Activated CD4-positive, alpha-beta T cell treated with anti-CD3 and anti-CD28 coated beads, Interleukin-2, amount 50 U/mL, for 16 hours (primary cell): ENCODE measurements at places on chromosomes 4 and X.
A peak's percentile ranks its signal among the peaks of the same experiment; 100 is the strongest.

DNA sequence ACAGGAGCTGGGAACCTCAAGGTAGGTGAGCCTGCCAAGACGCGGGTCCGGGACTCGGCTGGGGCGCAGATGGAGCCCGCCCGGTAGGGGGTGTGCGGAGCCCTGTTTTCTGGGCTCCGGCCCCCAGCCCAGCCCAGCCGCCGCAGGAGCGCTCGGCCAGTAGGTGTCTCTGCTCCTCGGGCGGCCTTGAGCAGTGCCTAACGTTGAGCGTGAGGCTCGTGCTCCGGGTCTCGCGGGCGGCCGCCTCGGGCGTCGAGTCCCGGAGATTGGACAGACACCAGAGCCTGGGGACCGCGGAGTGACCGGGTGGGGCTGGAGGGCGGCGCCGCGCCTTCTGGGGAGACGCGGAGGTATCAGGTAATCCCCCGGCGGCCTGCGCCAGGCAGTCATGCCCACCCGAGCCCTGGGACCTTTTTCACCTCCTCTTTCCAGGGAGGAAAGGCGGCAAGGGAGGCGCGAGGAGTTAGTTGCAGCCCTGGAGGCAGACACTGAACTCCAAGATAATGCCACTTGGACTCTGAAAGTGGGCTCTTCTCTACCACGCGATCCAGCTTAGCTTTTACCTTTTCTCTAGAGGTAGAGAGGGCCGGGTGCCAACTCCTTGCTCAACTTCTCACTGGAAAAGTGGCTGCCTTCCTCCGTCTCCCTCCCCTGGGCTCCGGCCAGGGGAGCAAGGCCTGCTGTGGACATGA, 14.5 kb upstream of the FGG start:
- DNase-seq: peak; percentile 64

GRCh38 chr4:40788331-40788730, 38.6 kb downstream of the NSUN7 start:
- DNase-seq: no peak

- DNase-seq: no peak
These were observed 6.1 kb downstream of the PNMA5 start for GRCh38 chrX:152987801-152988200.

GRCh38 chrX:134969726-134970125, 21.1 kb upstream of the SMIM10 start:
- DNase-seq: no peak

DNA sequence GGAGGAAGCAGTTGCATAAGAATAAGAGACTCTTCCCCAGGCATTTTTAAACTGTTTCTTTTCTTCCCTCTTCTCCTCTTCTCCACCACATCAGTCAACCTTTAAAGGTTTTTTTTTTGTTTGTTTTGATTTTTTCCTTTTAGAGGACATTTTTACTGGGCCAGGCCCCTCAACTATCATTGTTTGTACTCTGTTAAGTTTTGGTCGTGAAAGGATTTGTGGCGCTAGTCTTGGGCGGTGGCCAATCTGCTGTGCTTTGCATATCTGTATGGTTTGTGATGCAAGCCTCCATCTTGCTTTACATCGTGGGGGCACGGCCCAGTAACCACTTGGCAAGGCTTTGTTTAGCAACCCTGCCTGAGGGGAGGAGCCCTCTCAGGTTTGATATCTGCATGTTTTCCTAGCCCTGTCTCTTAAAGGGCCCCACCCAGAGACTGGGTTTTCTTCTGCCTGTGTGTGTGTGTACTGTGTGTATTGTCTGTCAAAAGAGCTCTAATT, 101.9 kb upstream of the SLITRK2 start:
- DNase-seq: no peak

DNA sequence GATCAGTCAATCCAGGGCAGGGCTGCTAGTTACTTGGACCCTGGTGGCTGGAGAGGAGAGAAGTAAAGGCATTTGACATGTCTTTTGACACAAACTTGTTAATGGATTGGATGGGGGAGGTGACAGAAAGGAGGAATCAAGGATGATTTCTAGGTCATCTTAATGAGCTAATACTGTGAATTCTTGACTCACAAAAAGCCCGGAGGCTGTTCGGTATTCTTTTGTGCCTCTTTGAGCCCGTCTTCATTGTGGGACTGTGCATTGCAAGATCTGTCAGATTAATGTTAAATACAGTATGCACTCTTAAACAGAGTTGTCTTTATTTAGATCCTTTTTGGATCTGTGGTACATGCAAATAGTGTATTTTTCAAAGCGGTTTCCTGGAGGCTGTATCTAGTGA, 25.1 kb downstream of the POLA1 start:
- DNase-seq: no peak

DNA sequence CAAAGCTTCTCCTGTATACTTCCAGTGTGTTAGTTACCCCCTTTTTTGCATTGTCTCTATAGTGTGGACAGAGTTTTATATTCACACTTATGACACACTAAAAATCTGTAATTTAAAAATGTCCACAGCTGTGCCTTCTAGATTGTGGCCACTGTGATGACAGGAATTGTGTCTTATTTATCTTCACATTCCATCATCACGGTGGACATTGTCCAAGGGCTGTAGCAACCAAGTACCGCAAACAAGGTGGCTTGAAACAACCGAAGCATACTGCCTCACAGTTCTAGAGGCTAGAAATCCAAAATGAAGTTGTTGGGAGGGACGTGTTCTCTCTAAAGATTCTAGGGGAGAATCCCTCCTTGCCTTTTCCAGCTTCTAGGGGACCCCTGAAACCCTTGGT, 32.3 kb downstream of the CHRNA9 start:
- no peak for DNase-seq

GRCh38 chrX:108270739-108271396, 167.4 kb downstream of the COL4A6 start:
- no peak for DNase-seq

GRCh38 chr4:5795580-5795979, 84.6 kb downstream of the EVC start:
- no peak for DNase-seq

GRCh38 chr4:176549161-176549865, 229.5 kb downstream of the SPCS3 start:
- no peak for DNase-seq

- DNase-seq: no peak
These were observed 27.9 kb upstream of the FUNDC1 start for GRCh38 chrX:44570522-44570921.

- DNase-seq: no peak
These were observed 162.0 kb downstream of the PDGFRA start for GRCh38 chr4:54391104-54391503.

DNA sequence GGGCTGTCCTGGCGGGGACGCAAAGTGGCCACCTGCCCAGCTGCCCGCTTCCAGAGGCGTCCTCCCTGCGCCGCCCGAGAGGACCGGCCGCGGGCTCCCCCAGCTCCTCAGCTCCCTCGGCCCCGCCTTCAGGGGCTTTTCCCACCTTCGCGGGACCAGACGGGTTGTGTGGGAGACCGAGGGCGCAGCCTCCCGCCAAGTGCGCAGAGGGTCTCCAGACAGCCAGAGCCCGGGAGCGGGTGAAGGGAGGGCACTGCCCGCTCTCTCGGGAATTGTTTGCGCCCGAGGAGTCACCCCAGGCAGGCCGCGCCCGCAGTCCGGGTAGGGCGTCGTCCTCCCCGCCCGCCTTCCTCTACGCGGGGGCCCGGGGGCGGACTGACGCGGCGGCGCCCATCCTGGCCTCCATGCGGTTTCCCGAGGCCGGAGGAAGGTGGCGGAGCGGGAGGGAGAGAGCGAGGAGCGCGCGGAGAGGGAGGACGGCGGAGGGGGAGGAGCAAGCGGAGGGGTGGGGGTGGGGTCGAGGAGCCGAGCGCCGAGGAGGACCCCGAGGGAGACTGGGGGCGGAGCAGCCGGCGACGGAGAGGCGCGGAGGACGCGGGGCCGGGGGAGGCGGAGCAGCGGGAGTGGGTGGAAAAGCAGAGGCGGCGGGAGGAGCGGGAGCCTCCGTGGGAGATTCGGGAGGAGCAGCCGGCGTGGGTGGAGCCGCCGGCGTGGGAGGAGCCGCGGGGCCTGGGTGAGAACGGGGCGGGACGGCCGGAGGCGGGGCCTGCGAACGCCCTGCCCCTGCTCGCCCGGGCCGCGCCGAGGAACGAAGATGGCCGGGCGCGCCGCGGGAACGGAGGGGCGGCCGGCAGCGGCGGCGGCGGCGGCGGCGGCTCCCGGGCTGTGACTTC, 47.5 kb downstream of the CLDN34 start:
- DNase-seq: peak; percentile 76

GRCh38 chrX:109843963-109844751, 111.1 kb upstream of the ACSL4 start:
- DNase-seq: no peak

DNA sequence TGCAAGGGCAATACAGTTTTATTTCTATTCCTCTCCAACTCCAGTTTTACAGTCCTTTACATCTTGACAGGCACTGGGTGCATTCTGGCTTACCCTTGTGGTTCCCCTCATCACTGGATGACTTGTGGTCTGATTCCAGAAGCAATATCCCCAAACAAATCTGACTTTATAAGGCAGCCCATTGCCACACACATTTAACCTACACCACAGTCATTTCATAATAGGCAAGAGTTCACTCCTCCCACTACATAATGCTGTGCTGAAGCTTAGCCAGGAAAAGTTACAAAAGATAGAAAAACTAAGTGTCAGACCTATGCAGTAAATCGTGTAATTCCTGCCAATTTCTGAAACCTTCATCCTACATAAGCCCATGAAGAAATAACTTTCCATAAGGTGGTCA, 82.9 kb upstream of the MID1IP1 start:
- DNase-seq: no peak

DNA sequence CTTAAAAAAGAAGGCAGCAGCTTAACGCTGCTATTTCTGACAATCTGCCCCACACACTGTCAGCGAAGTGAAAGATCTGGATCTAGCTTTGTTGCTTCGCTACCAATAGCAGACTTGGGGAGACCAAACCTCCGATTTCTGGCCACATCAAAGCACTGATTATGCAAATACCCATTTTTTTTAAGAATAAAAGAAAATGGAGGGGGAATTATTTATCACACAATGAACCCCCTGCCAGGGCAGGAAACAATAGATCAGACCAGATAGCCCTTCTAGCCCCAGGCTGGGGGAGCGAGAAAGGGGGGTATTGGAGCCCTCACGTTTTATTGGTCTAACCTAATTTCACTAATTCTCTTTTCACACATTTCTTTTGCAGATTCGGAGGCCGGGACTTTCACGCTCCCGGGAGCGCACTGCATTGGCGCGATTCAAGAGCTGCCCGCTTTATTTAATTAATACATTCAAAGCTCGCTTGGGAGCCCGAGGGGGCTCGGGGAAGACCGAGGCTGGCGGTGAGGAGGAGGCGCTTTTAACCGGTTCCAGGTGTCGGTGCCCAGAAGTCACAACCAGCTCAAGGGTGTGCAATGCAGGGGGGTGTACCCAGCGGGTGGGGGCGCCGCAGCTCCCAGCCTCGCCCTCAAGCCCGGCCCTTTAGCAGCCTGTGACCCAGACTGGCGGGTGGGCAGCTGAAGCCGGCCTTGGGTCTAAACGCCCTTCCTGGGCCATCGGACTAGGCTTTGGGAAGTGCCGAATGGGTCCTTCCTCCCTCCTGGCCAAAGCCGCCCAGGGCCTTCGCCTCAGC, 5.5 kb downstream of the NEUROG2 start:
- no peak for DNase-seq

GRCh38 chr4:121277194-121278105, 103.4 kb downstream of the QRFPR start:
- DNase-seq: peak; percentile 35

DNA sequence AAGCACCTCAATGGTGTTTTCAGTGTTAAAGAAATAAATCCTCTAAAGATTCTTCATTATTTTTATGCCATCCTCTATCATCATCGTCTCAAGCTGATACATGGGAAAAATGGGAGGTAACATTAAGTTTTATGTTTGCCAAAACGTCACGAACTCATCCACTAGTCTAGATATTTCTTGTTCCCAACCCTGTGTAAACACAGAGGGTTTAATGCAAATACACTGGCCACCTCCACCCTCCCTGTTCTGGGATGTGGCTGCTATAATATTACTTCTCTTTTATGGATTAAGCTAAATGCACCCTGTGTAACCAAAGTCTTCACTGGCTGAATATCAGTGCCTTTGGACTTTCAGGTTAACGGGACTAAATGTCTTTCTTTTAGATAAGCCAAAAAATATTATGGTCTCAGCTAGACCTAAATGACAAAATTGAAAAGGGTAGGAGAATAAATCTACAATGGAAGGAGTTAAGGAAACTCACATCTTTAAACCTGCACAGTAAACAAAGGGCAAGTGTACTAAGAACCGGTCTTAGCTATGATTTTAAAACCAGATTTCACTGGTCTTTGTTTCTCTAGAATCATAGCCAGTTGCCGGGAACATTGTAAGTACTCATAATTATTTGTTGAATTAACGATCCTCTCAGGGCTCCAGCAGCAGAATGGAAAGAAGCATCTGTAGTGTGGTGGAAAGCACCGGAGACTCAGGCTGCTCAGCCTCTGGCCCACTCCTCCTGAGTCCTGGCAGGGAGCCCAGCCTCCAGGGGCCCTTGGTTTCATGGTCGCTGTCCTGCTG, 103.5 kb upstream of the NOCT start:
- no peak for DNase-seq

DNA sequence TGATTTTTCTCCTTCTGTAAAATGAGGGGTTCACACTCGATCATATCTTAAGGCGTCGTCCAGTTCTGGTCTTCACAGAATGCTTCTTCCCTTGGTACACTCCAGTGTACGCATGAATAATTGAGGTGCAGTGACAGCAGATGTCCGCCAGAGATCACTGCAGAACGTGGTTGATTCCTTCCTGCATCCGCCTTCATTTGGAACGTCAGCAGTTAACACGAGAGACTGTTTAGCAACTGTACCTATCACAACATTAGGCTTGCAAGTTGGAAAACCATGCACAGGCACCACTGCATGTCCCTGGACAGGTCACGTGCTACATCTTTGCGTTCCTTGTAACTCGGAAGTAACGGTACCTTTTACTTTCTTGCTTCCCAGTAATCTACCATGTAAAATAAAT, 66.0 kb upstream of the GEMIN8 start:
- peak; percentile 59 for DNase-seq

- DNase-seq: no peak
These were observed 732.6 kb upstream of the PABPC4L start for GRCh38 chr4:134934036-134934808.

DNA sequence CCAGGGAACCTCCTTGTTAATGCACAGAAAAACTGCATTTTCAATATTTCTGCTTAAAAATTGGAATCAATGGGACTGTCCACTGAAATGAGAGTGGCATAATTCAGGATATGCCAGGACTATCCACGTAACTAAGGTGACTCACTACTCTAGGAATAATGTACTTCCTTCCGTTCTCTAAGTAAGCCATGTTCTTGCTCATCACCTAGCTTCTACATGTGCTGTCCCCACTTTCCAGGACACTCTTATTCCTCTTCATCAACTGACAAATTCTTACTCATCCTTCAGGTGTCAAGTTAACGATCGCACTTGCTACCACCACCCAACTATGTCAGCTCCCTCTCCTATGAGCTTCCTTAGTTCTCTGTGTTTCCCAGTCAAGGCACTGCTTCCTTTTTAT, 342.8 kb upstream of the F9 start:
- no peak for DNase-seq

- no peak for DNase-seq
These were observed 16.8 kb upstream of the TBC1D14 start for GRCh38 chr4:6892909-6893202.

GRCh38 chrX:137695417-137695816, 129.5 kb downstream of the ZIC3 start:
- no peak for DNase-seq

- DNase-seq: no peak
These were observed 20.3 kb upstream of the DHX15 start for GRCh38 chr4:24604558-24605214.

- no peak for DNase-seq
These were observed 465 bp downstream of the HNRNPH2 start for GRCh38 chrX:101408532-101408841.

GRCh38 chr4:153120235-153120634, 84.0 kb upstream of the TRIM2 start:
- DNase-seq: no peak

- no peak for DNase-seq
These were observed 21.5 kb upstream of the GRPEL1 start for GRCh38 chr4:7089213-7089986.
